ENCODE measurements at places on chromosomes 4 and X.

- DNase-seq, result no peak
Measured at GRCh38 chr4:785332-786073, 40.4 kb downstream of the CPLX1 start.

GRCh38 chrX:9659571-9660195 lies 106.0 kb downstream of the GPR143 start:
- DNase-seq, result no peak

GRCh38 chr4:17788956-17789355 lies 7.5 kb upstream of the FAM184B start:
- no peak for DNase-seq

DNA sequence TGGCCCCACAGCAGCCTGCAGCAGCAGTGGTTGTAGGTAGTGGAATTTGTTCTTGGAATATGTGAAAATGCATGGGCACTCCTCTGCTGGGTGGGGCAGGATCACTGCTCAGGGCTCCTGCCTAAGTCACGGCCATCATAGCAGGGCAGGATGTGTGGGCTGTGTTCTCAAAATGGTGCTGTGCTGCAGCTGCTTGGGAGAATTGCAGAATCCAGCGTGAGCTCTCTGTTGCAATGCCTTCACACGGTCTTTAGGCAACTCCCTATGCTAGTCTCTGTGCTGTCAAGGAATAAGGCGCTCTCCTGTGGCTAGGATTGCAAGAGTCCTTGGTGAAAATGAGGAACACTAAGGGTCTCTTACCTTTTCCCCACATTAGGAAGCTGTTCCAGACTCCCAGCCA lies 42.9 kb downstream of the F8 start:
- DNase-seq, result no peak

- DNase-seq, result no peak
Measured at GRCh38 chr4:187961171-187961570, 34.4 kb upstream of the ZFP42 start.

DNA sequence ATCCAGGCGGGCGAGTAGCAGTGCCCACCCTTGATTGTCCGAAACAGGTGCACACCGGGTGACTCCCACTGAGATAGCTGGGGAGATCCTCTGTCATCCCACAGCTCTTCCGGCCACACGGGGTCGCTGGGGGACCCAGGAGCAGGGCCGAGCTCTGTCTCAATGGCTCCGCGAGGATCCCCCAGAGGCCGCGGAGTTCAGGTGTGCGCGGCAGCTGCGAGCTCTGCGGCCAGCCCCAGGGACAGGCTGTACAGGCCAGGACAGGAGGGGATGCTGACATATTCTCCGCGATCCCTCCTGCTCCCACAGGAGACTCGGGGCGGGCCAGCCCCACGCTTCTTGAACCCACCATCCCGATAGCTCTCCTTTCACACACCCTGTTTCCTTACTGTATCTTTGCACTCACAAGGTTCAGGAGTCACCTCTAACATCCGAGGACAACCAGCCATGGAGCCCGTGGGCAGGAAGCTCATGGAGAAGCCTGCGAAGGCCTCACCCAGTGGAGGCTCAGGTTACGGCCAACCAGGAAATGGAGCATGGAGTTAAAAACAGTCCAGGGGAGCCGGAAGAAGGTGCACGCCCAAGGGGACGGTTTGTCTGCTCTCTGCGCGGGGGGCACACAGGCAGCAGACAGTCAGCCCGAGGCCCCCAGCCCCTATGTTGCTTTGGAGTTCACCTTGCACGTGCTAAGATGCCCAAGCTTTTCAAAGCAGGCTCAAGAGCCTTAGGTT lies 77.9 kb upstream of the AMELX start:
- no peak for DNase-seq

DNA sequence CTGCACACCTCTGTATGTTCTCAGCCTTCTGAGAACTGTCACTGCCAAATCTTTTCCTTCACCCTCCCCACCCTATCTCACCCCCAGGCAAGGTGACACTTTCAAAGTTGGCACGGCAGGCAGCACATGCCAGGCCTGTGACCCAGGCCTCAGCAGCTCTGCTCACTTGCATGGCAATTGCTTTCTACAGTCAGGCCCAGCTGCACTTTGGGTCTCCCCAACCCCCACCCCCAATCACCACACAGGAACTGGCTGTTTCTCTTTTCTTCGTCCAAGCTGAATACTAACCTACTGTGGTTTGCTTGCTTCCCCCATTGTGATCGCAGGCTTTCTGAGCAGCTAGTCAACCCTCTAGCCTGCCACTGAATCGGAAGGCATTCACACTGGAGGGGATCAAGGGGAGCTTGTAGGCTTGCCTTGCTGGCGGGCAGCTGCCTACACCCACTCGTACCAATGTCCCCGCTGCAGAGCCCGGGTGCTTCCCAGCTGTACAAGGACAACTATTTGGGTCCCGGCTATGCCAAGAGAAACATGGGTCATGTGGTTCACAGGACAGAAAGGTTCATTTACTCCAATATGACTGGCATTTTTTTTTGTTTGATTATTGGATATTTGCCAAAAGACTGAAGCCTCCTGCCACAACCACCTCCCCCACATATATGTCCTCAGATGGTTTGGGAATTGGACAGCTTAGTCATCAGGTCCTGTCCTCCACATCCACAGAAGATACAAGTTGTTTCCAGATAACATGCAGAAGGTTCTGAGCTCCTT lies 28.1 kb downstream of the SLC25A43 start:
- DNase-seq, result no peak

DNA sequence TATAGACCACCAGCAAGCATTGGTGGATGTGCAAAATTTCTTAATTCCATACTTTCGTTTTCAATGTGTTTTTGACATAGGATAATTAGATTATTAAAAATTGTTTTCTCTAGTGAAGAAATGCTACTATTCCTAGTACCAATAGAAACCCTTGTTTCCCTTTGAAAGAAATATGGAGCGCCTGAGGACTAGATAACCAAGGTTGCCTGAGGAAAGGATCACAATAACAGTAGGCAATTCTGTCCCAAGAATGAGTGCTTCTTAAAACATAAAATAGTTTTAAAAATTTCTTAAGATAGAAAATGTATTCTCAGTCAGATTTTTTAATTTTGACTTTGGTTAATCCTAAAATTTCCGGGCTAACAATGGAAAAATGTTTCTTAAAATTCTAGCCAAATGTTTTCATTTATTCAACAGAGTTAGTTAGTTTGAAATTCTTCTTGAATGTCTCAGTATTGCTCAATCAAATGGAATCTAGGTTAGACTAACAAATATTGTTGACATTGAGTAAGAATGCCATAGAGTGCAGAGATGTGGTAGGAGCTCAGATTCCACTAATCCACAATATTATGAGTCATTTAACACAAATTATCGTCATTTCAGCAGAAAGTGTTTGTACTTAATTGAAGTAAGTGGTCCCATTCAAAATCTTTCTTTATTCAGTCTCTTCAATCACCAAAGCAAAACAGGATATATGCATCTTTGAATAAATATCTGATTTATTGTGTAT lies 666.0 kb downstream of the GRID2 start:
- DNase-seq, result peak; percentile 87

DNA sequence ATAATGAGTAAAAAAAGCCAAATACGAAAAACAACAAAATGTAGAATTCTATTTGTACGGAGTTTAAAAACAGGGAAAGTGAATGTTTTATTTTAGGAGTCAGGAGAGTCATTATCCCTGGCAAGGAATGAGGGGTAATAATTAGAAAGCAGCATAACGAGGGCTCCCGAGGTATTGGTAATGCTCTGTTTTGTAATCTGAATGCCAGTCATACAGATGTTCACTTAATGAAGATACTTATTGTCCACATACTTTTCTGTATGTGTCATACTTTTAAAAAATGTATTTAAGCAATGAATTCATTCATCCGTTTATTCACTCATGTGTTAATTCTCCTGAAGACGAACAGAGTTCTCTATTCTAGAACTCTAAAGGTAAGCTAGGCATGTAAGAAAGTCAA lies 87.8 kb upstream of the BMP2K start:
- DNase-seq, result no peak

- no peak for DNase-seq
Measured at GRCh38 chr4:7381221-7381889, 53.4 kb downstream of the PSAPL1 start.

DNA sequence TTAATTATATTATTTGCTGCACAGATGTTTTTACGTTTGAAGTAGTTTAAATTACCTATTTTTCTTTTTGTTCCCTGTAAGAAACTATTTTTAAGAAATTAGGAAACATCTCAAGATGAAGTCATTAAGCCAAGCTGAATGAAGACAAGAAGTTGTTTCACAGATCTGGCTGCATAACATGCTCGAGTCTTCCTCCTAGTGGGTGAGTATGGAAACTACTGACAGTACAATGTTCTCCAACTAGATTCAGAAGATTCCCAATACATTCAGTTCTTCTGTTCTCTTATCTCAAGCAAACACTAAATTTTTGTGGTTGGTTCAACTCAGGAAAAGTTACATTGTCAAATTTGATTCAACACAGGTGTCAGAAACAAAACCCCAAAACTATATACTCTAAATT lies 256.8 kb upstream of the VCX start:
- no peak for DNase-seq

- DNase-seq, result no peak
Measured at GRCh38 chrX:48591255-48591791, 6.0 kb upstream of the WDR13 start.

DNA sequence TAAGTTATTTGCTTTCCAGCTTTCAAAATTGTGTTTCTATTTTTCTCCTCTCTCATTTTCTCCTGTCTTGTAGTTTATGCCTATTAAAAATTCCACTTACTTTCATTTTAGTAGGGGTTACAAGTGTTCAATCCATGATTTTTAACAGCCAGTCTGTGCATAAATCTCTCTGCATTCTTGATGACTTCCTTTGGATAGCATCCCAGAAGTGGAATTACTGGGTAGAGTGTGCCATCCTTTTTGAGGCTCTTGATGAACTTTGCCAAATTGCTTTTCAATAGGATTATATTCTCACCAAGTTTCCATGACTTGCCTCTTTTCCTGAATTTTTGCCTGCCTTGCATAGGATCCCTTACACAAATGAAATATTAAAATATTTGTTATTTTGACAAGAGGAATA lies 58.5 kb downstream of the DIPK2B start:
- DNase-seq, result no peak

- no peak for DNase-seq
Measured at GRCh38 chrX:83501530-83501929, 6.6 kb upstream of the POU3F4 start.

GRCh38 chrX:39331082-39331704 lies 529.9 kb downstream of the MID1IP1 start:
- no peak for DNase-seq

DNA sequence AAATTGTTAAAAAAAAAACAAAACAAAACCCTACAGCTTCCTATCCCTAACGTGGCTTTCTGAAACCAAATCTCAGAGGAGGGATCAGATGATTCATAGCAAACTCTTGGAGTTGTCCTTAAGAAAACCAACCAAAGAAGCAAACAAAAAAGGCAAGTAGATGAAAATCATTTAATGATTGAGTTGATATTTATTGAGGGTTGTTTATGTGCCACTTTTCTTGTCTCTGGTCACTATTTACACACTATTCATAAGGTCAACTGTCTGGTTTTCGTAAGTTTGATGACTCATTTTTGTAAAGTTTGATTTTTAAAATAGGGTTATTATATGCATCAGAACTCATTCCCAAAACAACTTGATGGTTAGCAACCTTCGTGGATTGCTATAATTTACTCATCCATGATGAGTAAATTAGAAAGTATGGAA lies 133.4 kb downstream of the UNC5C start:
- DNase-seq, result no peak

DNA sequence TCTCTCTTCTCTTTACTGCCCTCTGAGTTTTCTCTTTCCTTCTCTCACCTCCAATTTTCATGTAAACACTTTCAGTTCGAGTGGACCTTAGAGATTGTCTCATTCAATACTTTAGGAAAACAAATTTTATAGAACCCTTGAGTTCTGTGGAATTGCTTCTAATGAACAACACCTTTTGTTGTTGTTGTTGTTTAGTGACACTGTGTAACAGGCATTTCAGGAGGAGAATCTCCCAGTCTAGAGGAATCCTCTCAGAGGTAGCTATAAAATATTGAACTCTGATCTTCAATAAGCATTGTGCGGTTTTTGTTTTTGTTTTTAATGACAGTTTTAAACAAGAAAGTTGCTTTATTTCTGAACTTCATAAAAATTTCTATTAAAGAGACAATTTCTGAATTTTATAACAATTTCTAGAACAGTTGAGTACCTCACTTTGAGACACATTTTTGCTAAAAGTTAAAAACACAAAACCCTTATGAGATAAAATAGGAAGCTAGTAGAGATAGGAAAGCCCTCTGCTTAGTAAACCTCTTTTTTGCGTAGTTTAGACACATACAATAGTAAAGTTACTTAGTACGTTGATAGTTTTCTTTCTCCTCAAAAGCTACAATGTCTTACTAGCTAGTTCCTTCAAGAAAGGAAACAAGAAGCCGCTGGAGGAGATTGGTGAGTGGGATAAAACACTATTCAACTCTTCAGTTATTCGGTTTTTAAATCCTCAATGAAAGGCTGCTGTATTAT lies 38.8 kb downstream of the CLCN3 start:
- no peak for DNase-seq

DNA sequence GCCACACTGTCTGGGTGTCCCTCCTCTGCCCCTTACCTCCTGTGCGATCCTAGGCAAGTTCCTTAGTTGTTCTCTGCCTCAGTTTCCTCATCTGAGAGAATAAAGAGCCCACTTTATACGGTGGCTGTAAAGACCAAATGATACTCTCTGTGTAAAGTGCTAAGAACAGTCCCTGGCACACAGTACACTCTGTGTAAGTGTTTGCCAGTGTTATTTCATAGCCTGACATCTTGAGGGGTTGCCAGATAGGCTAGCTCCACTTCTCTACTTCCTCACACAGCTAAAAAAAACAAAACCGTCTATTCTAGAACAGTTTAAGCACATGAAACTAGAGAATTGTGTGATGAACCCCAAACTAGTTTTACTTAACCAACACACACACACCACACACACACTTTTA lies 17.1 kb downstream of the SPON2 start:
- no peak for DNase-seq

- no peak for DNase-seq
Measured at GRCh38 chr4:188459381-188459780, 320.1 kb downstream of the TRIML1 start.

- no peak for DNase-seq
Measured at GRCh38 chr4:156778606-156779005, 193.0 kb downstream of the PDGFC start.

DNA sequence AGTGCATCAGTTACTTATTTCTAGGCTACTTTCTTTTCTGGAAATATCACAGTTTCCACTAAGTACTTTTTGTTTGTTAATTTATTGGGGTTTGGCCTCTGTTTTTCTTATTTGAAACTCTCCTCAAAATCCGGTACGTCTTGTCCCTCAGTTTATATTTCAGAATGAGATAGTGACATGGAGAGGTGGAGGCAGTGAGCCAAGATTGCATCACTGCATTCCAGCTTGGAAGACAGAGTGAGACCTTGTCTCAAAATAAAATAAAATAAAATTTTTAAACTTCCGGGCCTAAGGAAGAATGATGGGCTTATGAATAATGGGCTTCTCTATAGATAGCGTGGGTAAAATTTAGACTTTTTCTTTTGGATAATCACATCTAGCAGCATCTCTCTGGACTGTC lies 567.8 kb downstream of the TRIML1 start:
- no peak for DNase-seq

- no peak for DNase-seq
Measured at GRCh38 chrX:79365591-79365990, 1.5 kb downstream of the ITM2A start.
